Activated T-helper 1 cell treated with anti-CD3 and anti-CD28 coated beads, Interleukin-2, amount 50 U/mL, for 16 hours (primary cell): ENCODE measurements at places on chromosomes 5 and 9.

- DNase-seq, result no peak
Measured at GRCh38 chr5:176355400-176356178, 6.0 kb downstream of the KIAA1191 start.

DNA sequence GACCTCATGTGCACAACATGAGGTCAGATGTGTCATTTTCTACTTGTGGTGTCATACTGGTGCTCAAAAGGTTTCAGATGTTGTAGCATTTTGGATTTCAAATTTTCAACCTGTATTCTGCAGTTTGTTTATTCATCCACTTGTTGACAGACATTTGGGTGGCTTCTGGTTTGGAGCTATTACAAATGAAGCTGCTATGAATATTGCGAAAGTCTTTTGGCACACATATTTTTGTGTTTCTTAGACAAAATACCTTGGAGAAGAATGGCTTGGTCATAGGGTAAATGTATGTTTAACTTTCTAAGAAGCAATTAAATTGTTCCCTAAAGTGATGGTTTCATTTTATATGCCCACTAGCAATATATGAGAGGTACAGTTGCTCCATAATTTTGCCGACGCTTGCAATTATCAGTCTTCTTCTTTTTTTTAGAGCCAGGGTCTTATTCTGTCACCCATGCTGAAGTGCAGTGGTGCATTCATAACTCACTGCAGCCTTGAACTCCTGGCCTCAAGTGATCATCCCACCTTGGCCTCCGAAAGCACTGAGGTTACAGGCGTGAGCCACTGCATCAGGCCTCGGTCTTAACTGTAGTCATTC is 70.7 kb upstream of the TRPC7 start:
- no peak for DNase-seq

- no peak for DNase-seq
Measured at GRCh38 chr5:65480306-65480865, 1.3 kb downstream of the ADAMTS6 start.

- no peak for DNase-seq
Measured at GRCh38 chr9:116647515-116647809, 39.6 kb upstream of the TRIM32 start.

- DNase-seq, result no peak
Measured at GRCh38 chr9:14715102-14715501, 7.4 kb downstream of the CER1 start.

DNA sequence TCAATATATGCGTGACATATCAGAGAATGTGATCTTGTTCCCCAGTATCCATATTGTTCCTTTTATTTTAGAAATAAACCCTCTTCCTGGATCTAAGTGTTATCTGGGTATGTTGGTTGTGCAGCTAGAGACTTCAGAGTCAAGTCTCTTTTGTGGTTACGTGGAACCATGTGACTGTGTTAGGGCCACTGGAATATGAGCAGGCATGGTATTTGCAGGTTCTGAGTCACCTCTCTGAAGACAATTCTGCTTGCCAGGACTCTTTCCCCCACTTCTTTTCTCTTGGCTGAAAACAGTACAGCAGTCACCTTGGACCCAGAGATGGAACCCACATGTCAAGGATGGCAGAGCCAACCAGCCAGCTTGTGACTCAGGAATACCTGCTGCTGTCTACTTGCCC is 59.7 kb downstream of the ATP10B start:
- DNase-seq, result no peak

- DNase-seq, result no peak
Measured at GRCh38 chr9:69131682-69132081, 42.4 kb upstream of the TJP2 start.

DNA sequence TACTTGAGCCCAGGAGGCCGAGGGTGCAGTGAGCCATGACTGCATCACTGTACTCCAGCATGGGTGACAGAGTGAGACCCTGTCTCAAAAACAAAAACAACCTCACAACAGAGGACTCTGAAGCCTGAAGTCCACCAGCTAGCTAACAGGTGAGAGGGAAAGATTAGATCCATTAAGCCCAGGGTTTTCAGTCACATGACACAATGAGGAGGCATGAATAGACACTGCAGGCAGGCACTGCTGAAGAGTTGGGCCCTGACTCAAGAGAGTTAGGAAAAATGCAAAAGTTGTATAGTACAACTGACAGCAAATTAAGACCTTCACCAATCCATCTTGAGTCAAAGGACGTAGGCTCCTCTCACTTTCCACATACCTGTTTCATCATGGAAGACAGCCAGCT is 64.9 kb downstream of the IARS1 start:
- no peak for DNase-seq

GRCh38 chr9:7316166-7316795 is 483.3 kb downstream of the DMAC1 start:
- no peak for DNase-seq

DNA sequence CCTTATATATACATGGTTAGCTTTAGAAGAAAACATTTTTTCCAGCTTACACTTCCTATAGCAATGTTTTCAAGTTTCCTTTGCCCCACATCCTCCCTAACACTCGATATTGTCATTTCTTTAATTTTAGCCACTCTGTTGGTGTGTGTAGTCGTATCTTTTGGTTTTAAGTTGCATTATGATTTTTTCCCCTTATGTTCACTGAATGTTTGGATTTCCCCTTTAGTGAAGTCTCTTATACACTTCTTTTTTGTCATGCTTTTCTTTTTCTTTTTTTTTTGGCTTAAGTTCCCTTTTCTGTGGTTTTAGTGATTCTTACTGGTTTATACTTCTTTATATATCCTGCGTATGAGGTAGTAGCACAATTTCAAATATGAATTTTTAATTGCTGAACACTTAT is 58.8 kb downstream of the KDM4C start:
- DNase-seq, result no peak

DNA sequence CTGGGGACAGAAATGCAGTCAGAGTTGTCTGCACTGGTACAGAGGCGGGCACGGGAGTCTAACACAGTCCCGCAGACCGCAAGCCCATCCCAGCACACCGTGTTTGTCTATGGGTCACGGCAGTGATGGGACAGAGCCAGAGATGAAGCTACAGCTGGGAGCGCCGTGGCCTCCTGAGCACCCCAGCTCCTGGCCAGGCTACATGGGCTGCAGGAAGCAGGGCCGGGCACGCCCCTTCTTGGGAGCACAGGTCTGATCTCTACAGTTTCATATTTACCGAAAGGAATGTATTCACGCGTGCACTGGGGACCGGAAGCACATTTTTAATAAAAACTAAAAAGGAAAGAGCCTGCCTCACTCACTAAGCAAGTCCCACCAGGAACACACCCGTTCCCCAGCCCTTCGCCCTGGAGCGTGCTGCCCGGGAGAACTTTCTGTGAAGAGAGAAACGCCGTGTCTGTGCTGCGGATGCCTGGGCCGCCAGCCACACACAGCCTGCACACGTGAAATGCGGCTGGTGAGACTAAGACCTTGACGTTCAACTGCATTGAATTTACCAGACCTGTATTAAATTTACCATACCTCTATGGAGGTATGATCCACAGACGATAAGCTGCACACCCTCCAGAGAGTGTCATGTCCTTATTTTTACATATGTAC is 81.1 kb downstream of the VAV2 start:
- no peak for DNase-seq

DNA sequence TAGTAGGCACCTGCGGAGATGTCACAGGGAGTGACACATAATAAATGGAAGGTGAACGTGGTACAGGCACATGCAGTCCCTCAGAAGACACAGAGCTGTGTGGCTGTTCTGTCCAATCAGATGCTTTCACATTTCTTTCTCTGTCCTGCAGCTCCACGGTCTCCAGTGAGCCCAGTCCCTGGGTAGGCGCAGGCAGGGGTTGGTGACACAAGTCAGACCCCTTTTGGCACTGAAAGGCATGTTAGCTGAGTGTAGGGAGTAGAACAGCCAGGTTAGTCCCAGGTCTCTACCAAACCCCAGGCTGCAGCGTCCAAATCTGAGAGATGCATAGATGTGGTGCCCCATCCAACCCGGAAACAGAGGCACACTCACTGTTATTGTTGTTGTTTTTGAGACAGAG is 2.8 kb downstream of the SLC31A2 start:
- no peak for DNase-seq

GRCh38 chr9:6788162-6789016 is 30.6 kb downstream of the KDM4C start:
- no peak for DNase-seq

GRCh38 chr5:137699336-137700281 is 36.3 kb downstream of the KLHL3 start:
- no peak for DNase-seq

DNA sequence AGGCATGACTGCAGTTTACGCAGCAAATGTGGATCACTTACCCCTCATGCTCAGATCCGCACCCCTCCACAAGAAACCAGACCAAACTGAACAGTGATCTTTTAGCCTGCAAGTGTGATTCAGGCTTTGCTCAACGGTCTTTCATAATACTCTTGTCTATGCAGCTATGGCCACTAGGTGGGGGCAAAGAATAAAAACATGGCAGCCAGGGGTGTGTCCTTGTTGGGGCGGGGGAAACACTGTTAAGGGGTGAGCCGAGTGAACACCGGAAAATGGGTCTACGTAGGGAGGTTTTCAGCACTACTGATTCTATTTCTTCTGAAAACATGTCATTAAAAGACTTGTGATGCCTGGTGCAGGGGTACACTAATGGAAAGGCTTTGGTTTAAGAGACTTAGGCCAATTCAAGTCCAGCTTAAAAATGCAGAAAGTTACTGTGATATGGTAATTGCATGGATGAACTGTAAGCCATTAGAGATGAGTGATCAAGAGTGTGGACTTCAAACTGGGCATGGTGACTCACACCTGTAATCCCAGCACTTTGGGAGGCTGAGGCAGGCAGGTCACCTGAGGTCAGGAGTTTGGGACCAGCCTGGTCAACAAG is 49.9 kb upstream of the GPR151 start:
- DNase-seq, result peak; percentile 11

DNA sequence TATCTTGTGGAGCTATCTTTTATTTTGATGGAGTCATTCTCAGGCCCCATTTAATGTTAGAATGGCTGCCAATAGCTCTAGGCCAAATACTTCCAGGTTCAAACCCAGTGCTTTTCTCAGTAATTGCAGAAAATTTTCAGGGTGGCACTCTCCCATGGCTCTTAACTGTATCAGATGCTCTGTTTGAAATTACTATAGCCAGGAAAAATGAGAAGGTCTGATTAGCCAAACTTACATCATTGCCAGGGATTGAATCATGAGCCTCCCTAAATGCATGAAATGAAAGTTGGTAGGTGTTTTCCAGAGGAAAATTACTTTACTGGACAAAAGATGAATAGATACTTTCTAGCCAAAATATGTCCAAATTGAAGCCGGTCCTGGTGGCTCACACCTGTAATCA is 404.8 kb downstream of the MAT2B start:
- DNase-seq, result no peak

GRCh38 chr5:91052977-91053740 is 330.0 kb downstream of the ARRDC3 start:
- DNase-seq, result no peak

DNA sequence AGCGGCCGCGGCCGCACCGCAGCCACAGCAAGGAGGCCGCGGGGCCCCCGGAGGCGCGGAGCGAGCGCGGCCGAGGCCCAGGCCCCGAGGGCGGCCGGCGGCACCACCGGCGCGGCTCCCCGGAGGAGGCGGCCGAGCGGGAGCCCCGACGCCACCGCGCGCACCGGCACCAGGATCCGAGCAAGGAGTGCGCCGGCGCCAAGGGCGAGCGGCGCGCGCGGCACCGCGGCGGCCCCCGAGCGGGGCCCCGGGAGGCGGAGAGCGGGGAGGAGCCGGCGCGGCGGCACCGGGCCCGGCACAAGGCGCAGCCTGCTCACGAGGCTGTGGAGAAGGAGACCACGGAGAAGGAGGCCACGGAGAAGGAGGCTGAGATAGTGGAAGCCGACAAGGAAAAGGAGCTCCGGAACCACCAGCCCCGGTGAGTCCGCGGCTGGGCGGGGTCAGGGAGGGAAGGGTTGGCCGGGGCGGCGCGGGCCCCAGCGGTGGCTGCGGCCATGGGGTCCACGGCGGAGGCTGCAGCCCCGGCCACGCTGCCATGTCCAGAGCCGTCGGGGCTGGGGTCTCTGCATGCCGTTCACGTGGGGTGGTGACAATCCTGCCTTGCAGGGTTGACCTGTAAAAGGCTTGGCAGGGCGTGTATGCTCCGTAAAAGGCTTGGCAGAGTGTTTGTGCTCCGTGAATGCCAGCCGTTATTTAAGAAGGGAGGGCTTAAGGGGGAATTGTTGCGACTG is 146.0 kb downstream of the CACNA1B start:
- no peak for DNase-seq

DNA sequence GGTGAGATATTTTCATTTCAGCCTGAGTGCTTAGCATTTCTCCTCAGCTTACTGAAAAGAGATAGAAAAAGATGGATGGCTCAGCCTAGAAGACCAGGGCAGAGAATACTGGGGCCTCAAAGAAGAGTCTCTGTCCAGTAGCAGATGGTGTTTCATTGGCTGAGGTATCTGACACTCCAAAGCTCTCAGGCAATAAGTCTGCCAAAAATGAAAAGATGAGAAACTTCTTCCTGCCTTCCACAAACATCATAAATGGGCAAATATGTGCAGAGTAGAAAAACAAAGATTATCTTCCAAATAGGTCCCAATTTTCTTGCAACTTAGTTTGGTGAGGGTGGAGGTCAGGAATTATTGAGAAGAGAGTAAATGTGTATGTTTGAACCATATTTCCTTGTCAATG is 87.4 kb upstream of the ICE1 start:
- no peak for DNase-seq

GRCh38 chr9:81058782-81059181 is 630.6 kb downstream of the TLE1 start:
- no peak for DNase-seq

- DNase-seq, result no peak
Measured at GRCh38 chr5:29005386-29005785, 1967.0 kb upstream of the CDH9 start.

DNA sequence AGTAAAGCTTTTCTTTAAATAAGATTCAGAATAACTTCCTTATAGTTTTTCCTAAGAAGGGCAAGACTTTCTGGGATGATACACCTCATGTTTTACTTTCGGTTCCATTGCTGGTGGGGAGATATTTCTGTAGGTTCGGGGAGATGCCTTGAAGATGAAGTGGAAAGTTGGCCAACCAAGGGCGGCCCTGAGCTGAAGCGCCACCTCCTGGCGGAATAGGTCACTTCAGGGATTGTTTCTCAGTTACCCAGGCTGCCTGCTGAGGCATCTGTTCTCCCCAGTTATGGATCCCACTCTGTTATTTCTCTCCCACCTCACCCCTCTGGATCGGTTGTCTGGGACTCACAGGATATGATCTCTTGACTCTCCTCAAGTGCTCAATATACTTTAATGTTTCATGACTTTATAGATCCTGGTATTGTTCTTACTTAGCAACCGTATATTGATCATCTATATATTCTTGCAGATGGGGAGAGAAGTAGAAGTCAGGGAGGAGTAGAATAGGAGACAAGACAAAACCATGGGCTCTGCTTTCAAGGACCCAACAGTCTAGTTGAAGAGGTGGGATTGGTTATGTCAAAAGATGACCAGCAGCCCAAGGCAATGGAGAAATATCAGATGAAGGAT is 23.4 kb downstream of the MEGF10 start:
- DNase-seq, result peak; percentile 40

GRCh38 chr9:89473762-89474469 is 24.0 kb downstream of the SEMA4D start:
- DNase-seq, result no peak

DNA sequence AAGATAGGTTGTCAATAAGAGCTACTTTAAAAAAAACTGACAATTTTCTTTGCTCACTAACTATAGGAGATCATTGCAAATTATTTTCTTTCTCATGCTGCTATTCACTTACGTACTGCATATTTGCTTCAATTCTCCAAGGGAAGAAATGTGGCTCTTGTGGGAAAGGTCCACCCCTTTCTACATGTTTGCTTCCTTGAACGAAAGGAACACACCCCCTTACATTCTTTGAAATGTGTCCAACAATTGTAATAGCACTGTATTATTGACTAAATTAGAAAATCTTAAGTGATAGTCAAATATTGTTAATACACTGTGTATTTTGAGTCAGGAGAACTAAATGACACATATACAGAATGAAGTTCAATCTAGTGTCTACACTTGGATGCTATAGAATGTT is 5.2 kb downstream of the MEF2C start:
- no peak for DNase-seq
